Skeletal muscle cell (primary cell): ENCODE measurements at places on chromosomes 3 and 15.

DNA sequence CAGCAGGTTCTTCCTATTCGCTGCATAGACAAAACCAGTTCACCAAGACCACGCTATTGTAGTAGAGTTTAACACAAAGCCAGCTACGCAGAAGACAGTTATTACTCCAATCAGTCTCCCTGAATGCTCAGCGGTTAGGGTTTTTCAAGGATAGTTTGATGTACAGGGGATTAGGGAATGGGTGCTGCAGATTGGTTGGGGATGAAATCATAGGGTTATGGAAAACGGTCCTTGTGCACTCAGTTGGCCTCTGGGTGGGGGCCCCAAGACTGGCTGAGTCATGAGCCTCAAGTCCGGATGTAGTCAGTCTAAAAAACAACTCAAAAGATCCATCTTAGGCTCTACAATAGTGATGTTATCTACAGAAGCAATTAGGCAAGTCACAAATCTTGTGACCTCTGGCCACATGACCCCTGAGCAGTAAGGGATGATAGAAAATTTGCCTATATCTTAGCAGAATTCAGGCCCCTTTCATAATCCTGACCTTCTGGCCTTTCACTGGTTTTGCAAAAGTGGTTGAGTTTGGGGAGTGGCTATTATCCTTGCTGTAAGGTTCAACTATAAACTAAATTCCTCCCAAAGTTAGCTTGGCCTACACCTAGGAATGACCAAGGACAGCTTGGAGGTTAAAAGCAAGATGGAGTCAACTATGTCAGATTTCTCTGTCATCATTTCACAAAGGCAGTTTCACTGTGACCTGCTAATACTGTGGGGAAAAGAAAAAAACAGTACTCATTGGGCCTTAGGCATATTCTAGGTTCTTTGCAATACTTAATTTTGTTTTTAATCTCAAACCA is 57.7 kb downstream of the LIPC start:
- DNase-seq: no peak

DNA sequence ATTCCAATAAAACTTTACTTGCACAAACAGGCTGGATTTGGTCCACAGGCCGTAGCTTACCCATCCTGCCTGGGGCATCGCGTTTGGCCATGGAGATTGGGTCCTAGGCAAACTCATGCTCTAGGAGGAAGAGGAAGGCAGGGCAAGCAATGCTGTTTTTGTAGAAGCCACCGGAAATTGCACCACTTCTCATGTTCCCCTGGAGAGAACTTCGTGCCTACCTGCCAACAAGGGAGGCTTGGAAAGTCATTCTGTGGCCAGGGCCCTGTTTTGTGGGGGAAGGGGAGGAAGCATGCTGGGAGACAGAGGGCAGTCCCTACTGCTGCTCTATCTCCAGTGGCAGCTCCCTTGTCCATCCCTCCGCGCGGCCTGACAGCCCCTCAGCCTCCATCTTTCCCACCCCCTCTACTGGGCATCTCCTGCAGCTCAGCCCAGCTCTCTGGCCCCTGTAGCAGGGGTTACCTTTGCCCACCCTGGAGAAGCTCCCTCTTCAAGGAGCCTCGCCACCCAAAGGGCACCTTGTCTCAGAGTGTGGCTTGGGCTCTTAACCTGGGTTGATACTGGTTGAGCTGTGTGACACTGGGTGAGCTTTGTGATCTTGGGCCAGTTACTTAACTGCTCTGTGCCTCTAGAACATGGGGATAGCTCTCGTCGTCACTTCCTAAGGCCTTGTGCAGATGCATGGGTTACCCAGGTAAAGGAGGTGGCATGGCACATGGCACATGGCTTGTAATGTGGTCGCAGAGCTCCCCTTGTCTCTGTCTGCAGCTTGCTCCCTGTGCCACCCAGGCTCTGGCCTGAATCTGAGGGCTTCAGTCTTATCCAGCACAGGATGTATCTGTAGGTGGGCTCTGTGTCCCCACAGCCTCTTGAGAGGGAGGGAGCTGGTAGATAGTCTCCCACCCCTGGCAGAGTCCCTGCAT is 6.1 kb downstream of the ABTB1 start:
- DNase-seq: no peak

- DNase-seq: no peak
Measured at GRCh38 chr3:14413381-14414071, 11.1 kb downstream of the SLC6A6 start.

DNA sequence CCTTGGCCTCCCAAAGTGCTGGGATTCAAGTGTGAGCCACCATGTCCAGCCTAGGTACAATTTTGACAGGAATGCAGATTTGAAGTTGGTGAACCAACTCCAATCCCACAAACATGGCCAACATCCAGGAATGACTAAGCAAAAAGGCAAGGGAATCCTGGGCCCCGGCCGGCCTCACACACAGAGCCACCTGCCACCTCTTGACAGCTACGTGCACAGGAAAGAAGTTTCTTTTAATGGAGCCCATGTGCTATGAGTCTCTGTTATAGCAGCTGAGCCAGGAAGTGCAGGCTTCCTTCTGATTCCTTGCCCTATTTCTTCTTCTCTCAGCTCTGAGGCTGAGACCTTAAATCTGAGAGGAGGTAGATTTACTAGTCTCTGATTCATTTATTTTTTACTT is 8.8 kb downstream of the TMEM40 start:
- peak; percentile 56 for DNase-seq

DNA sequence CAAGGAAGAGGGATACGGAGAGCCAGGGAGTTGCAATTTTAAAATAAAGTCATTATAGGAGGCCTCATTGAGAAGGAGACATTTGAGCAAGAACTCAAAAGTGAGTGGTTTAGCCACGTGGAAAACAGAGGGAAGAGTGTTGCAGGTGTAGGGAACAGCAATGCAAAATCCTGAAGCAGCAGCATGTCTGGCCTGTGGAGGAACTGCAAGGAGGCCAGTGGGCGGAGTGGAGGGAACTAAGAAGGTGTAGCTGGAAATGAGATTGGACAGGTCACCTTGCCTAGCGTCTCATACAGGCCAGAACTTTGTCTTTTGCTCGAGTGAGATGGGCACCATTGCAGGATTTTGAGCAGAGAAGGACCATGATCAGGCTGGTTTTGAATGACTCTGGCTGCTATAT is 34.9 kb downstream of the SAXO2 start:
- DNase-seq: no peak
